ENCODE measurements at places on chromosomes 7 and 10. TPM values are rescaled to one million over a fixed set of nuclear protein-coding genes. Genes with fewer than 3 reads are reported as not detected.

Gene NFE2L3
- polyA plus RNA-seq = 2.6 TPM

Gene SPDYE2
- not detected for polyA plus RNA-seq

Gene ITIH5
- polyA plus RNA-seq = 10.3 TPM

Gene MACC1
- polyA plus RNA-seq = not detected

Gene ABCB1
- 0.40 TPM for polyA plus RNA-seq

Gene PTPRE
- polyA plus RNA-seq = 0.12 TPM

Gene OR2A5
- not detected for polyA plus RNA-seq

Gene ELFN1
- 0.99 TPM for polyA plus RNA-seq

Gene SORBS1
- 1.1 TPM for polyA plus RNA-seq

Gene BMPER
- polyA plus RNA-seq = 8.8 TPM

Gene ZNF273
- 1.7 TPM for polyA plus RNA-seq

Gene GIMAP2
- 0.13 TPM for polyA plus RNA-seq

Gene RSPH10B
- not detected for polyA plus RNA-seq

Gene CTAGE8
- polyA plus RNA-seq = 0.21 TPM

Gene CYP17A1
- polyA plus RNA-seq = not detected

Gene HOXA2
- polyA plus RNA-seq = 0.09 TPM

Gene BAIAP2L1
- 11.4 TPM for polyA plus RNA-seq

Gene NKX1-2
- not detected for polyA plus RNA-seq

Gene LYZL1
- not detected for polyA plus RNA-seq

Gene FAM237B
- not detected for polyA plus RNA-seq

Gene LDB3
- 0.55 TPM for polyA plus RNA-seq

Gene SUN3
- not detected for polyA plus RNA-seq

Gene SPOCK2
- polyA plus RNA-seq = 0.06 TPM

Gene ABI1
- 71.1 TPM for polyA plus RNA-seq

Gene TMEM225B
- 1.3 TPM for polyA plus RNA-seq

Gene HOXA5
- 1.2 TPM for polyA plus RNA-seq

Gene OR2A12
- not detected for polyA plus RNA-seq

Gene C10orf62
- not detected for polyA plus RNA-seq

Gene LEP
- polyA plus RNA-seq = 0.05 TPM

Gene ZMIZ2
- 4.4 TPM for polyA plus RNA-seq

Gene PAPOLB
- polyA plus RNA-seq = 0.02 TPM

Gene HGF
- 1.5 TPM for polyA plus RNA-seq

Gene TWIST1
- 28.2 TPM for polyA plus RNA-seq

Gene FGFBP3
- polyA plus RNA-seq = 0.11 TPM

Gene OPALIN
- polyA plus RNA-seq = not detected

Gene GBX1
- not detected for polyA plus RNA-seq

Gene RET
- polyA plus RNA-seq = 0.29 TPM

Gene PCDH15
- not detected for polyA plus RNA-seq

Gene GATAD1
- 27.0 TPM for polyA plus RNA-seq

Gene TEX47
- polyA plus RNA-seq = not detected

Gene PNLIPRP1
- not detected for polyA plus RNA-seq

Gene CALHM1
- polyA plus RNA-seq = not detected

Gene ZNF316
- polyA plus RNA-seq = 4.6 TPM

Gene PRR15
- polyA plus RNA-seq = 0.11 TPM

Gene AGBL3
- polyA plus RNA-seq = 0.80 TPM

Data from BJ (cell line).